ENCODE measurements at places on chromosomes 3 and 15. TPM values are rescaled to one million over a fixed set of nuclear protein-coding genes. Genes with fewer than 3 reads are reported as not detected.

DNA sequence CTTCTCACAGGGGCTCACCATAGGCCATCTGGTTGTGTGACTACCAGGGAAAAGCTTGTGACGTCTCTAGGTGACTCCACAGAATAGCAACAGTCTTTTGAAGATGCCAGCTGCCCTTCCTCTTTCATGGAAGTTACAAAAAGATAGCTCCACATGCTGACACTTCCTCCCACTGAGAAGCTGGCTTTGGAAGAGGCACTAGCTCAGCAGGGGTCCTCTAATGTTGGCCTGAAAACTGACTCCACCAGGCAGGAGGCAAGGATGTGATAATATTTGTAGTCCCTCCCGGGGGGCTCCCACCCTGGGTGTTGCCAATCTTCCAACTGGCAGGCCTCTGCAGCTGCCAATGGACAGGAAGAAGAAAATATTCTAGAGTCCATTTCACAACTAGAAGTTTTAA, 343.5 kb downstream of the NEK10 start:
- H3K4me3 ChIP-seq = no peak overlapping the region
- no peak for DNase-seq
- no peaks in the 10 kb centered on the region for H3K27me3 ChIP-seq
- H3K4me1 ChIP-seq = no peaks in the 10 kb centered on the region
- H3K27ac ChIP-seq = no peak overlapping the region

GRCh38 chr15:36943508-36944361, 156.6 kb downstream of the MEIS2 start:
- peak overlapping the region; percentile 6 for H3K27ac ChIP-seq
- no peaks in the 10 kb centered on the region for H3K36me3 ChIP-seq
- no peaks in the 10 kb centered on the region for H3K4me1 ChIP-seq
- DNase-seq = no peak
- H3K4me3 ChIP-seq = no peak overlapping the region
- H3K27me3 ChIP-seq = no peaks in the 10 kb centered on the region

GRCh38 chr3:112755845-112756613, 90.6 kb downstream of the CD200R1L start:
- no peak for DNase-seq
- peaks cover 4% of the 10 kb centered on the region for H3K4me1 ChIP-seq
- no peak overlapping the region for H3K4me3 ChIP-seq
- H3K27me3 ChIP-seq = no peaks in the 10 kb centered on the region
- no peaks in the 10 kb centered on the region for H3K36me3 ChIP-seq

DNA sequence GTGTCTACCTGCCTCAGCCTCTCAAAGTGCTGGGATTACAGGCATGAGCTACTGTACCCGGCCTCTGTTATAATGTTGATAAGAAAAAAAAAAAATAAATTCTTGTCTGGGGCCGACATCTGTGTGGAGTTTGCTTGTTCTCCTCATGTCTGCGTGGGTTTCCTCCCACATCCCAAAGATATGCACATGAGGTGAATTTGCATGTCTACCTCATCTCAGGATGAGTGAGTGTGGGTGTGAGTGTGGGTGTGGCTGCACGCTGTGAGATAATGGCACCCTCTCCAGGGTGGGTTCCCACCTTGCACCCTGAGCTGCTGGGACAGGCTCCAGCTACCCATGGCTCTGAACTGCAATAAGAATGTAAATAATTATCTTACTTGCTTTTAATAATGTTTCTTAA, 25.9 kb upstream of the UACA start:
- DNase-seq = no peak
- H3K36me3 ChIP-seq = no peaks in the 10 kb centered on the region
- no peak overlapping the region for H3K27ac ChIP-seq
- H3K4me3 ChIP-seq = no peak overlapping the region
- H3K27me3 ChIP-seq = no peaks in the 10 kb centered on the region
- no peaks in the 10 kb centered on the region for H3K4me1 ChIP-seq

DNA sequence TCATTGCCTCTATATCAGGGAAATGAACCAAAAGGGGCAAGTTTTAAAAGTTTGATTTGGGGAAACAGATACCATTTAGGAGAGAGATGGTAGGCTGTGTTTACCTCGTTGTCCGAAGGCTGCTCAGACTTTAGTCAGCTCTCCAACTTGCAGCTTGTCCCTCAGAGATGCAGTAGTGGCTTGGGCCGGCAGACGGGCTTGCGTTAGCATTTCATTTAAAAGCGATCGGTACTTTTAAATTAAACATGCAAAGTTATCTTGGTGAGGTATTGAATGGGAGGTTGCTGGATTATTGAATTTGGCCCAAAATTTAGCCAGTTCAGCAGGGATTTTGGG, 26.2 kb downstream of the EEFSEC start:
- H3K27me3 ChIP-seq = no peaks in the 10 kb centered on the region
- peak overlapping the region; percentile 80 for H3K27ac ChIP-seq
- H3K36me3 ChIP-seq = no peaks in the 10 kb centered on the region
- H3K4me3 ChIP-seq = peak overlapping the region; percentile 2

- DNase-seq = no peak
- no peaks in the 10 kb centered on the region for H3K27me3 ChIP-seq
- H3K27ac ChIP-seq = no peak overlapping the region
- no peak overlapping the region for H3K4me3 ChIP-seq
Observed at GRCh38 chr3:130963444-130963843, 63.2 kb downstream of the ASTE1 start.

GRCh38 chr3:196558476-196558875, 9.9 kb downstream of the WDR53 start:
- no peaks in the 10 kb centered on the region for H3K36me3 ChIP-seq
- DNase-seq = no peak
- H3K4me3 ChIP-seq = no peak overlapping the region
- H3K4me1 ChIP-seq = no peaks in the 10 kb centered on the region

SLC12A1 gene
- not detected for total RNA-seq

FRMD5 gene
- total RNA-seq = 0.37 TPM

MKRN3 gene
- total RNA-seq = not detected

CXCR6 gene
- 0.48 TPM for total RNA-seq

ISL2 gene
- not detected for total RNA-seq
